ENCODE measurements at places on chromosomes 7 and 10. TPM values are rescaled to one million over a fixed set of nuclear protein-coding genes. Genes with fewer than 3 reads are reported as not detected.

DNA sequence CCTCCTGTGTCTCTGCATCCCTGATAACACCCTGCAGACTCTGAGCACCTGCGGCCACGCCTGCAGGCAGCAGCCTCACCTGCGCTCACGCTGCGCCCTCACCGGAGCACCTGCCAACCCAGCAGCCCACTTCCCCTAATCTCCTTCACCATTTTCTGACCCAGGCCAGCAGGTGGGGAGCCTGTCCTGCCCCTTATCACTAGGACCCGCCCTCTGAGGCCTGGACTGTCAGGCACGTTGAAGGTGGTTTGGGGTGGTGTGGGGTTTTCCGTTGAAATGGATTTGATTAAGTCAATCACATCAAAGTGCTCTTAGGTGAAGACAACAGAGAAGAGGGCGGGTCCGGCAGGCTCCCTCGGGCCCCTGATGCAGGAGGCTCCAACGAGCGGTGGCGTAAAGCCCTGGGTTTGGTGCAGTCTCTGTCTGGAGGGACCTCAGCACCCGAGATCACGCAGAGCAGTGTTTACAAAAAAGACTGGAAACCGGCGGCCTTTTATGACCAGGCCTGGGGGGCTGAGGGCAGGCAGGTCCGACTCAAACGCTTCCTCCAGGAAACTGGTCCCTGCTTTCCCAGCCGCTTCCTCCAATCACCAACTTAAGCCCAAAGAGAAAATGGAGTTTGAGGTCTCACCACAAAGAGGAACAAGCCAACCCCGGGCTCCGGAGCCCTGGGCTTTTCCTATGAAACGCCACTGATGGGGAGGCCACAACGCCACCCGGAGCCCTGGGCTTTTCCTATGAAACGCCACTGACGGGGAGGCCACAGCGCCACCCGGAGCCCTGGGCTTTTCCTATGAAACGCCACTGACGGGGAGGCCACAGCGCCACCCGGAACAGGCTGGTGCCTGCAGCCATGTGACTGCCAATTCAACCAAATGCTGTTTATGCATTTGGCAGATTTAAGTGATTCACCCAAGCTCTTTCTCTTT is 45.5 kb downstream of the DPYSL4 start:
- DNase-seq: peak; percentile 37
- no peaks in the 10 kb centered on the region for H3K36me3 ChIP-seq
- H3K27me3 ChIP-seq: no peaks in the 10 kb centered on the region
- peak overlapping the region; percentile 83 for H3K27ac ChIP-seq
- peak overlapping the region; percentile 78 for H3K4me3 ChIP-seq
- H3K4me1 ChIP-seq: peaks cover 33% of the 10 kb centered on the region

DNA sequence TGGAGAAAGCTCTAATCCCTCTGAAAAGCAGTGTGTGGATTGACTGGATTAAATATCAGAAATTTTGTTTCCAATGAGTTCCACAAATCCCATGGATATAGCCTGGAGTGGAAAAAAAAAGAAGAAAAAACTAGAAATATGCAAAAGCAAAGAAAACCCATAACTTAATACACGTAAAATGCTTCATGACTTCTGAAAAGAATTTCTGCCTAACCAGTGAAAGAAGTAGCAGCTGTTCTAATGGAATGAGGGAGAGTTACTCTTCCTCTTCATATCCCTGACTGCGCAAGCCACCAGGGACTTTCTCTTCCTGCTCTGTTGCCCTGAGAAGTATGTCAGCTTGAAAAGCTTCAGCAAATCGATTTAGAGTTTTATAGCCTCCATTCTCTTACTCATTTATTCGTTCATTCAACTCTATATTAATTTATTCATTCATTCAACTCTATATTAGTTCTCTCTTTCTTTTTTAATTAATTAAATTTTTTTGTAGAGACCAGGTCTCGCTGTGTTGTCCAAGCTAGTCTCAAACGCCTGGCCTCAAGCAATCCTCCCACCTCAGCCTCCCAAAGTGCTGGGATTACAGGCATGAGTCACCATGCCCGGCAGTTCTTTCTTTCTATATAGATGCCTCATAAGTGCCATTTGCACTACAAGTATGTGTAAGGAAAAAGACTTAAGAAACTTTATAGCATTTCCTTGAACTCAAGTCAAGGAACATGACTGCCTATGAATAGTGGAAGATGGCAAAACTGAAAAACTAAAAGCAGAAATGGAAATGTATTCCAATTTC is 447.3 kb upstream of the NRP1 start:
- no peak overlapping the region for H3K4me3 ChIP-seq
- H3K4me1 ChIP-seq: no peaks in the 10 kb centered on the region
- H3K36me3 ChIP-seq: no peaks in the 10 kb centered on the region
- H3K27me3 ChIP-seq: no peaks in the 10 kb centered on the region
- no peak for DNase-seq
- H3K27ac ChIP-seq: no peak overlapping the region

DNA sequence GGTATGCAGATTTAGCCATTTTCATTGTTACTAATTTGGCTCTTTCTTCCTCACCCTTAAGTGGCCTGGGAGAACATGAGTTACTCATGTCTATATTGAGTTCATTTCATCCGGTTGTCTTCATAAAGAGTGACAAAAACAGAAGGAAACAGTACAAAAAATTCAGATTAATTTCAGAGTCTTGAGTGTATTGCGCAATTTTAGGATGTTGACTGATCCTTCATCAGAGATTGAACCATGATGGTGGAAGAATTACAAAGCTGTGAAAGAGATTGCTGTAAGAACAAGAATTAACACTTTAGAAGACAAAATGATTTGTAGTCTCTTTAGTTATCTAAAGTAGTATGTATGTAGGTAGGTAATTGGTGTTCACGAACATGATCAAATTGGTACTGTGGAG is 194.0 kb upstream of the PPP1R3A start:
- no peak for DNase-seq
- no peak overlapping the region for H3K4me3 ChIP-seq
- no peaks in the 10 kb centered on the region for H3K4me1 ChIP-seq
- no peaks in the 10 kb centered on the region for H3K36me3 ChIP-seq

- peak overlapping the region; percentile 32 for H3K4me3 ChIP-seq
- peaks cover 24% of the 10 kb centered on the region for H3K4me1 ChIP-seq
- no peaks in the 10 kb centered on the region for H3K27me3 ChIP-seq
- peak overlapping the region; percentile 44 for H3K27ac ChIP-seq
- DNase-seq: no peak
Measured at GRCh38 chr7:115009139-115009538, 87.2 kb downstream of the MDFIC start.

Gene FOXI2
- total RNA-seq: not detected

Gene MLXIPL
- not detected for total RNA-seq

Gene TRPV5
- 0.17 TPM for total RNA-seq

Gene NEUROG3
- total RNA-seq: 0.38 TPM

Measured in activated B cell treated with CpG ODN at 0.5 μM for 24 hours (primary cell).